Muscle of back (tissue), 13 donors: ENCODE measurements at places on chromosomes 7 and 10.

DNA sequence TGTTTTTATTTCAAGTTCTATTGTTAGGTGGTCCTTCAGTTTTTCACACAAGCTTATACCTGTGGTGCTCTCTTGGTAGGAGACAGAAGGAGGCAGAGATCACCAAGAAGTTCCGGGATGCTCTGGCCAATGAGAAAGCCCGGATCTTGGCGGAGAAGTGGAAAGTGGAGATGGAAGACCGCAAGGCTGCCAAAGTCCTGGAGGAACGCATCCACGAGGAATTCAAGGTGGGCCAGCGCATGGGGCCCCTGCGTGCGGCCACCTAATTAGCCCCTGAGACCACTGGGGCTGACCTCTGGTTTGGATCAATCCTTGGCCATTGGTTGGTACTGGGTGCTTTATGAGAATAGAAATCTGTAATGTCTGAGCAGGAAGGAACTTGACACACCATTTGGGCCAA lies 33.6 kb downstream of the SH2D4B start:
- DNase-seq = no peak

DNA sequence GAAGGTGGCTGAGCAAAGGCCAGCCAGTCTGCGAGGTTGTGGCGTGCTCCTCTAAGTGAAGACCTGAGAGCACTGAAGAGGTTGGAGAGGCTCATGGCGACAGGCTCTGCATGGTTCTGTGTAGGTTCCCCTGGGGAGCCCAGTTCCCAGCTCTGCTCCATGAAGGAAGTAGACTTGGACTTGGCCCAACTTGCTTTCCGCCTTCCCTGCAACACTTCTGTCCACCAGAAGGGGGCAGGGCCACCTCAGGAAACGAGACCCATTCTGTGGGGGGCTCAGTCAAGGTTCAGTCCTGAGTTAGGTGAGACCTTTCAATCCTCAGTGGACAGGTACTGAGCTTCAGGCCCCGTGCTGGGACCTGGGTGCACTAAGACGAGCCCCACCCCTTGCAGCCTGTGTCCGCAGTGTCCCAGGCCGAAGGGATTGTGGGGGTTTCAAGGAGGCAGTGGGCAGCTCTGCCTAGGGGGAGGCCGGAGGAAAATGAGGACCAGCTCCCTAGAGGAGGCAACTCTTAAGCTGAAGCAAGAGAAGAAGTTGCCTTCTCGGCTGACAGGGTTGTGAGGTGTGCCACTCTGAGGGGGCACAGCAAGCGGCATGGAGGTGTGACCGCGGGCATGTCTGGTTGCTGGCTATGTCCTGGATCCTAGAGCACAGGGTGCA lies 15.0 kb upstream of the PCBD1 start:
- peak; percentile 69 for DNase-seq

GRCh38 chr7:31981874-31982390 lies 88.3 kb downstream of the PDE1C start:
- DNase-seq = no peak

DNA sequence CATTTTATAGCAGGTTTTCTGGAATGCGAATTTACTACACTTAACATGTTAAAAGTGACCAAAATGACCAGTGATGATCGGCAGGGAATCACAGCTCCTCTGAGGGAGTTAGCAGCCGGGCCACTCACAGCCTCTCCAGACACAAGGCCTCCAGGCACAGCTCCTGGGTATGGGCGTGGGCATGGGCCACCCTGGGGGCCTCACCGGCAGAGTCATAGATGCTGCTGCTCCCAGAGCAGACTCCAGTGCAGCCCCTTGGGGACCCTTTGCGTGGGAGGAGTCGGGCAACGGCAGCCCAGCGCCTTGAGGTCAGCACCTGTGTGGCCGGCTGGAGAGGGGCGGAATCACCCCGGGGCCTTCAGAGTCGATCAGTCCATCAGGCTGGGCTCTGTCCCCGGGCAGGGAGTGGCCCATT lies 8.6 kb downstream of the KNDC1 start:
- DNase-seq = no peak

DNA sequence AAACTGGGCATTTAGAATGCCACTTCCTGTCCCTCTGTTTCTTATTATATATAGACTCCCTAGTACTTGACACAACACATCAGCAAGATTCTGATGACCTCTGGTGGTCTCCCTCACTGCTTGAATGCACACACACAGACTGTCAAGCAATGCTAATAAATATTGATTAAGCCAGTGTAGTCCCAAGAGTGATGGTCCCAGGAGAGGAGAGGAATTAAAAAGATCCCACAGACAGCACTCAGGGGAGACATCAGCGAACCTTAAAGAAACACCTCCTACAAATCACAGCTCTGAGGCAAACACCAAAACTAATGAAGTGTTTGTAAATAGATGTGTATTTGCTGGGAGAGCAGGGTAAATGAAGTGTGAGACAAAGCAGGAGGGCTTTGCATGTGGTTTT lies 1291.2 kb downstream of the XPNPEP1 start:
- no peak for DNase-seq

- no peak for DNase-seq
Measured at GRCh38 chr7:155411718-155412415, 46.1 kb upstream of the EN2 start.

GRCh38 chr7:84137812-84138211 lies 56.8 kb downstream of the SEMA3A start:
- DNase-seq = no peak

DNA sequence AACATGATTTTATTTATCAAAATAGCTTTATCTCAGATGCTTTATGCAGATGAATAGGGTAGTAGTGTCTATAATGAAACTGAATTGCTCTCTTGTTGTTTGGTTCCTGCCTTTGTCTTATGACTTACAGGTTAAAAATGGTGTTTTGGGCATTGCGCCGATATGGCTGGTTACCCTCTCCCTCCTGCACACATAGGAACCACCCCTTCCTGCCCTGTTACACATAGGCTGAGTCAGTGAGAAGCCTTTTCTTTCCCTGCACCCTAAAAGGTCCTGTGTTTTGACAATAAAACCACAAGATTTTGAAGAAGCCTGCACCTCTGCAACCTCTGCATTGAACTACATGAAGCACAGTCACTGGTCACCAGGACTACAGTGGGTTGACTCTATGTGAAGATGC lies 655.8 kb upstream of the ANKRD30A start:
- DNase-seq = no peak

- no peak for DNase-seq
Measured at GRCh38 chr10:34813626-34814222, 1.4 kb downstream of the PARD3 start.

- DNase-seq = no peak
Measured at GRCh38 chr10:131852176-131852822, 48.5 kb upstream of the PPP2R2D start.

- DNase-seq = no peak
Measured at GRCh38 chr10:122468307-122468925, 7.1 kb downstream of the HTRA1 start.

- no peak for DNase-seq
Measured at GRCh38 chr7:141001122-141001521, 13.6 kb downstream of the MRPS33 start.

DNA sequence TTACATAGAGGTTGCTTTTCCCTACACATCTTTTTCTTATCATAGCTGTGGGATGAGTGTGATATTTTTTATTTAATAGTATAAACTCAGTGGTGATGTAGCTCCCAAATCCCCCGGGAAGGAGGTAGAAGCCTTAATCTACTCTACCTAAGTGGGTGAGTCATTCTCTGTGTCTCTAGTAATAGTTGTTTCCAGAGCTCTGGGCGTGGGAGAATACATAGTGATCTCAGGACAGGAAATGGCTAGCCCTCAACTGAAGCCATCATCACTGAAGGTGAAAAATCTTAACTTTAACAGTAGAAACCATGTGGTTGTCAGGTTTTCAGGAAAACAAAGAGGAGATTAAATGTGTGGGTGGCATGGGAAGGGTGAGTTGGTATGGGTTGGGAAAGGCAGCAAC lies 278.4 kb downstream of the ANKRD30A start:
- DNase-seq = no peak

- DNase-seq = no peak
Measured at GRCh38 chr7:17986851-17987250, 40.8 kb downstream of the PRPS1L1 start.

DNA sequence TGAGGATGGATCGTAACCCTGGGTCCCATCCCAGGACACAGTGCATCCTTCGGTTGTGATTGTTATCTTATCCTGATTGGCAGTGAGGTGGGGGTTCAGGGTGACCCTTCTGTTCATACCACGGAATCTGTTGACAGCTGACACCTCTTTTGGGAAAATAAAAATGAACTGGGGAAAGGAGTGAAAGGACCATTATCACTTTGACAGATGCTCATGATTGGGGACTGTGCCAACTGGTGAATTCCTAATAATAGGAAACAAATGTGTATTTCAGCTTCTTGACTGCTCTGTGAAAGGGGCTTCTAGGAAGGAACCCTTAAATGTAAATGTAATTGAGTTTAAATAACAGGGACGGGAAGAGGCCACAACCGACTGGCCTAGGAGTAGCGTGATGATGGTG lies 65.4 kb downstream of the CELF2 start:
- no peak for DNase-seq

GRCh38 chr10:116316503-116316902 lies 7.7 kb upstream of the CCDC172 start:
- DNase-seq = no peak

DNA sequence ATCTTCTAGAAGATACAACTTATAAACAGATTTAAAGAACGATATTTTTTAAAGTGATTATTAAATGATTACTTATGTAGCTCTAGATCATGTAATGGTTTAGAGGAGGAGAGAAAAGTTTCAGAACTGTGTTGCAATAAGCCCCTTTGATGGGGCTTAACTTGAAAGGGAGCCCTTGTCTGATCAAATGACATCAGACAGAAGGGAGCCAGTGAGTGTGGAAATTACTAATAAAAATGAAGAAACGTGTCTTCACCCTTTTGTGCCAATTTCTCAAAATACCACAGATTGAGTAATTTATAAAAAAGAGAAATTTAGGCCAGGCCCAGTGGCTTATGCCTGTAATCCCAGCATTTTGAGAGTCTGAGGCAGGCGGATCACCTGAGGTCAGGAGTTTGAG lies 318.2 kb downstream of the EXOC4 start:
- no peak for DNase-seq

DNA sequence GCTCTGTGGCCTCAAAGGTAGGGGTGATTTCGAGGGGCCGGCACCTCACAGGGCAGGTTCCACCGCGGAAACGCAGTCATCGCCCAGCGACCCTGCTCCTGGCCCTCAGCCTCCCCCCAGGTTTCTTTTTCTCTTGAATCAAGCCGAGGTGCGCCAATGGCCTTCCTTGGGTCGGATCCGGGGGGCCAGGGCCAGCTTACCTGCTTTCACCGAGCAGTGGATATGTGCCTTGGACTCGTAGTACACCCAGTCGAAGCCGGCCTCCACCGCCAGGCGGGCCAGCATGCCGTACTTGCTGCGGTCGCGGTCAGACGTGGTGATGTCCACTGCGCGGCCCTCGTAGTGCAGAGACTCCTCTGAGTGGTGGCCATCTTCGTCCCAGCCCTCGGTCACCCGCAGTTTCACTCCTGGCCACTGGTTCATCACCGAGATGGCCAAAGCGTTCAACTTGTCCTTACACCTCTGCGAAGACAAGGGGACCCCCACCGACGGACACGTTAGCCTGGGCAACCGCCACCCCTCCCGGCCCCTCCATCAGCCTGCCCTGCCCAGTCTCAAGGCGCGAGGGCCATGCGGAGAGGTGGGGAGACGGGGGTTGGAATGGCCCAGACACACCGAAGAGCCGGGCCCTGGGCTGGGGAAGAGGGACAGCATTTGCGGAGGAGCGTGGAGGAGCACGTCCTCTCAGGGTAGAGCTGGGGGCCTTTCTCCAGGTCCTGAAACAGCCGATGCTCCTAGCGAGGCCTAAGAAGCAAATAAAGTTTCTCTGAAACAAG lies 6.0 kb downstream of the SHH start:
- no peak for DNase-seq

DNA sequence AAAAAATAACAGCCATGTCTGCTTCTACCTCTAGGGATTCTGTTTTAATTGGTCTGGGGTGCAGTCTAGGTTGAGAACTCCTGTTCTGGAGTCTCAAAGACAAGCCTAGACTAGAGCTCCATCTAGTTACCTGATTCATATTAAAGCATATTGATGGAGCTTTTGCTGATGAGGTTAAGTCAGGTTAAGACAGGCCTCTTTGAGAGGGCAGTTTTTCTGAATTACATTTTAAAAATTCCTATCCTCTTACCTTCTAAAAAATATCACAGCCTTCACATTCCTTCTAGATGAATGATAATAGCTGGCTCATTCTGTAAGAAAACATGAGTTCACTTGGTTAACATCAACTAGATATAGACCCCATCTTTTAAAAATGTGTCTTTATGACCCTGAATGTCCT lies 28.9 kb downstream of the MGAM start:
- no peak for DNase-seq

DNA sequence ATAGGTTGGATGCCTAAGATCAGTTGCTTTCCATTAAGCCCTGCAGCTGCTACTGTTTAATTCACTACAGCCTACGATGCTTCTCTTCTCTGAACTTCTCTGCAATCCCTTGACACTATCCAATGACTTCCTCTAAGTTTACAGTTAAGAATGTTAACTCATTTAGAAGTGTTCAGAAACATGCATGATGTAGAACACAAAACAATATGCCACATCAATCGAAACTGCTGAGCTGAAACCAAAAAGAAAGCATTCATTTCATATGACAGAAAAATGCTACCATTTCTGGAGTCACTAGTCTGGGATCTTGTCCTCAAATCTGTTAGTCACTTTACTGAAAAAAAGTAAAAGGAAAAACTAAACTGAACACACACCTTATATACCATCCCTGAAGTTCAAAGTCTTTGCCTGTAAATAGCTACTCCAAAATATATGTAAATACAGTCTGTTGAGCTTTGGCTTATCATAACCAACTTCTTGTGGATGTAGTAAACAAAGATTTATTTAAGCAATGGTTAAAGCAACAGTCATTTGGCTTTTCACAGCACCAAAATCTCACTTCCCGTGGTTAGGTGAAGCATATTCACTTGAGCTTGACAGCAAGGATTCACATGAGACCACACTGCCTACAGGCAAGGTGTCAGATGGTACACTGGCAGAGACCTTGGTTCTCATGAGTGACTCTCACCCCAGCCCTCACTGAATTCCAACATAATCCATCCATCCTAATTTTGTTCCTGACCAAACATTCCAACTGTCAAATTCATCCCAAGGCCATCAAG lies 187.0 kb downstream of the PPP1R17 start:
- DNase-seq = no peak

- no peak for DNase-seq
Measured at GRCh38 chr10:112639298-112639697, 192.3 kb downstream of the VTI1A start.

GRCh38 chr7:48025624-48026023 lies 3.3 kb downstream of the SUN3 start:
- DNase-seq = no peak

- DNase-seq = peak; percentile 43
Measured at GRCh38 chr10:571688-572451, 117.6 kb downstream of the DIP2C start.
